Activated naive CD8-positive, alpha-beta T cell treated with anti-CD3 and anti-CD28 coated beads, Interleukin-2, amount 10 ng/mL, durations not matched to agents 7 days and 5 days (primary cell): ENCODE measurements at places on chromosomes 16 and 17. TPM values are rescaled to one million over a fixed set of nuclear protein-coding genes. Genes with fewer than 3 reads are reported as not detected.
A peak's percentile ranks its signal among the peaks of the same experiment; 100 is the strongest.

The MPP3 gene
- not detected for total RNA-seq

The SMTNL2 gene
- not detected for total RNA-seq

The GLP2R gene
- total RNA-seq: not detected

DNA sequence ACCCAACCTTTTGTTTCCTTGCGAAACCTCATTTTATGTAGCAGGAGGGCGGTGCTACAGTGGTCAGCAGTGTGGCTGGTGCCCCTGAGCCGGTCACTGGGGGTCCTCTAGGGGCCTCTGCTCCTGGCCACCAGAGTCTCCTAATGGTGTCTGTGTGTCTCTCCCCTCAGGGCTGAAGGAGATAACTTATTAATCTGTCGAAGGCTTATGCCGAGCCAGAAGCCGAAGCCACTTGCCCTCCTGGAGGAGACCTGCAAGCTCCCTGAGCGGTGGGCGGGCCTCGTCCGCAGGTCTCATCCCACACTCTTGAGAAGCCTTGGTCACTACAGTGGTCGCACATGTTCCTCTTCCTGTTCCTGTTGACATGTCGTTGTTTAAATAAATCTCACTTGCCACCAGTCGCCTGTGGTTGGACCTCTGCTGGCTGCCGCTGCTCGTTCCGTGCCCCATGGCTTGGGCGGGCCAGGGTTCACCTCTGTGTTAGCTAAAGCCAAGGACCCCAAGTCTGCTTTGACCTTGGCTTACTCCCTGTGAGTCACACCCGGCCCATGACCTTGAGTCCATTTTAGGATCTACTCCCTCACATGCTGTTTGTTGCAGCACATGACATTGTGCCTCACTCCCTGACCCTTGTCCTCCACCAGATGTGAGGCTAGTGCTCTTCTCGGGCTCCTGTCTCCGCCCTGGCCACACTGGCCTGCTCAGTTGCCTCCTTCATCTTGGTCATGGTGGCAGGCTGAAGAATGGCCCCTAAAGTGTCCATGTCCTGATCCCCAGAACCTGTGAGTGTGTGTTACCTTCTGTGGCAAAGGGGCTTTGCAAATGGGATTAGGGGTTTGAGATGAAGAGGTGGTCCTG is 38.7 kb upstream of the AQP8 start:
- no peak for DNase-seq

- DNase-seq: peak; percentile 45
Measured at GRCh38 chr17:78879635-78880186, 23.3 kb downstream of the CEP295NL start.

DNA sequence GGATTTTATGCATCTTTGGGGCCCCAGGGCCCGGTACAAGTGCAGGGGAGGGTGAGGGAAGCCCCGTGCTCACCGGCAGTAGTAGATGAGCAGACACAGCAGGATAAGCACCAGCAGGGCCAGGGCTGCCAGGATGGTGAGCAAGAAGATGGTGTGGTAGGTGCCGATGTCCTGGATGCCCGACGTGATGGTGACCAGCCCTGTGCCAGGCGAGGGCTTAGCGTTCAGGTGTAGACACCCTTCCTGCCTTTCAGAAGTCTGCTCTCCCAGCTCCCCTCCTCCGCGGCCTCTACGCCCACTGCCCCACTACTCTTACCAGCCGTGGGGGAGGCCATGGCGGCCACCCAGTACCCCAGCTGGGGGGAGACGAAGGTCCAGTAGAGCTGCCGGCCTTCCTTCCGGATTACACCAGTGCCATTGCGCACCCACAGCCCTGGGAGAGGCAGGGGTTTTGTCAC is 8.0 kb downstream of the FAM171A2 start:
- DNase-seq: no peak

DNA sequence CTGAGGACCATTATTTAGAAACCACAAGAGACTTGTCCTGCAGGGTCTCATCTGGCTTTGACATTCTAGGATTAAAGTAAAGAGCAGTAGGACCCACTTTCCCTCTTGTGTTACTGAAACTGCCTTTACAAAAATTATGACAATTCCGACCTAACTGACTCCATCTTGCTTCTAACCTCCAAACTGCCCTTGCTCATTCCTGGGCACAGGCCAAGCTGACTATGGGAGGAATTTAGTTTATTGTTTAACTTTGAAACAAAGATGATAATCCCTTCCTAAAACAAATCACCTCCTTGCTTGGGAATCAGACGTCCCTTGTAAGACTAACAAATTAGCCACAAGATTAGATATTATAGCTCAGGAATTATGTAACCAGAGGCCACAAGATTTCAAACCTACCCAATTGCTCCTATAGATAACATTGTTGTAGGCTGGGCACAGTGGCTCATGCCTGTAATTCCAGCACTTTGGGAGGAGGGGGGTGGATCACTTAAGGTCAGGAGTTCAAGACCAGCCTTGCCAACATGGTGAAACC is 87.0 kb upstream of the FBXO47 start:
- DNase-seq: no peak

DNA sequence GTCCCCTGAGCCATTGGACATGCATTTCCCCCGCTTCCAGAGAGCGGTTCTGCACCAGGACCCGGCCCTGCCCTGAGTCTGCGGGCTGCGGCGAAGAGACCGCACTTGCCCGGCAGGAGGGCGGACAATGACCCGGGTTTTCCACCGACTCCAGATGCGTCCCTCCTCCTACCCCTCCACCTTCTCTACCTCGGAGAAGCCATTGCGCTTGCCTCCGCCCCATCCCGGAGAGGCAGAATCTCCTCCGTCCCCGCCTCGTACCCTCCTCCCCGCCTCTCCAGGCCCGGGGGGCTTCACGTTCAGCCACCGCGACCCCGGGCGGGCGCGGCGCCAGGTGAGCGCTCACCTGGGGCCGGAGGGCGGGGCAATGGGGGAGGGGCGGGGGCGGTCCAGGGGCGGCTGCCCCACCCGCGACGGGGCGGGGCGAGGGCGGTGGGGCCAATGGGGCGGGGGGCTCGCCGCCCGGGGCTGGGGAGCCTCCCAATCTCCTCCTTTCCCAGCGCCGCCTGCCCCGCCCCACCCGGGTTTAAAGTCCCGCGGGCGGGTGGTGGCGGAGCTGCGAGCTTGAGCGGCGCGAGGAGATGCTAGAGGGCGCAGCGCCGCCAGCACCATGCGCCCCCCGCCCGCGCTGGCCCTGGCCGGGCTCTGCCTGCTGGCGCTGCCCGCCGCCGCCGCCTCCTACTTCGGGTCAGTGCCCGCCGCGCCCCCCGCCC is at the start of gene WNT9B:
Gene WNT9B (plus strand): TSS at position 555 of the 713 bp plus-strand sequence. CDS start 56 bp downstream, at position 611.
- DNase-seq: no peak

GRCh38 chr16:3190949-3191353 is 2.9 kb downstream of the OR1F1 start:
- DNase-seq: no peak

GRCh38 chr16:4696905-4697847 is 3.8 kb downstream of the NUDT16L1 start:
- DNase-seq: no peak

DNA sequence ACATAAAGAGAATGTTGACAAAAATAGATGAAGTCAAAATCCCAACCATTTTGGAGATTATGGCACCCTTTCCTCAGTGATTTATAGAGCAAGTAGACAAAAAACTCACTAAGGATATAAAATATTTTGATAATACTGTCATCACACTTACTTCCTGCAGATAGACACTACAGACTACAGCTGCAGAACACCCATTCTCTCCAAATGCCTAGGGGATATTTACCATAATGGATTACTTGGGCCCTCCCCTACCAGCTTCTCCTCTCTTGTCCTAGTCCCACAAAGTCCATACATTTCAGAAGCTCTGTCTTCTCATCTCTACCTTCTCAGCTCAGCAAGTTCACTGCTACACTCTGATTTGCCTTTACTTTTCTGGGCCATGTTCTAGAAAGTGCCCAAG is 37.2 kb upstream of the CCNF start:
- no peak for DNase-seq

DNA sequence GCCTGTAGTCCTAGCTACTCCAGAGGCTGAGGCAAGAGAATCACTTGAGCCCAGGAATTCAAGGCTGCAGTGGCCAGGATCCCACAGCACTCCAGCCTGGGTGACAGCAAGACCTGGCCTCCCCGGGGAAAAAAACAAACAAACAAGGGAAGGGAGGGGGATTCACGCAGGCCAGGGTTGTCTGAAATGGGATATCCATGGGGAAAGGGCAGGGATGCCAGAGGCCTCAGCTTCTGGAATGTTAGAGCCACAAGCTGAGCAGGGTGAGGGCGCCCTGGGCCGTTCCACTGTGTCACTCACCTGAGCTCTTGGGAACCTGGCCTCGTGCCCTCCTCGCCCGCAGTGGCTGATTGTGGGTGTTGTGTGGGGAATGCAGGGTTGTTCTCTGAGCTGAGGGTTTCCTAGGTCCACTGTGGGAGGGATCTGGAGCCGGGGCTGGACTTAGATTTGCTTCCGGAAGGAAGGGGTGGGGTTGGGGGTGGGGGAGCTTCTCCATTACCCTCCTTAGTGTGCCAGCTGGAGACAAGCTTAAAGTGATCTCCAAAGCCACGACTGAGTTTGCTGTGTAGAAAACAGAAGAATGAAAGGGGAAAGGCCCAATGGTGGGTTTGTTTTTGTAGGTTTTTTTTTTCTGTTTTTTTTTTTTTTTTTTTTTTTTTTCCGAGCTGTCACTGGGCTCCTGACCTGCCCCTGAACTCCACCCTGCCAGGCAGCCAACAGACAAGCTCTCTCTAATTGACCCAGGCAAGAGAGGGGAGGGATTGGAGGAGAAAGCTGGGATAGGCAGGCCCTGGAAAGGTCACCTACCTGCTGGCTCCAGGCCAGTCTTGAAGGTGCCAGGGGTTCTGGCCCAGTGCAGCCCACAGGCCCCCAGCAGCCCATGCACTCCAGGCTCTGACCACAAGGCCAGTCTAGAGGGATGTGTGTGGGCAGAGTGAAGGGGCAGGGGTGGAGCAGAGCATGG is at the start of gene SULT1A1:
Gene SULT1A1 (minus strand): TSS at position 414 of the 964 bp plus-strand sequence. CDS start 1,189 bp downstream, outside the sequence.
- no peak for DNase-seq
